Non-pigmented ciliary epithelial cell (primary cell): ENCODE measurements at places on chromosomes 7 and 10.

GRCh38 chr7:104814671-104815400 lies 199.2 kb upstream of the KMT2E start:
- no peak for DNase-seq

GRCh38 chr10:130371666-130372065 lies 235.5 kb downstream of the GLRX3 start:
- no peak for DNase-seq

GRCh38 chr7:111760043-111760442 lies 197.8 kb upstream of the IMMP2L start:
- no peak for DNase-seq

- no peak for DNase-seq
These were observed 158.3 kb upstream of the PRSS1 start for GRCh38 chr7:142590830-142591457.

DNA sequence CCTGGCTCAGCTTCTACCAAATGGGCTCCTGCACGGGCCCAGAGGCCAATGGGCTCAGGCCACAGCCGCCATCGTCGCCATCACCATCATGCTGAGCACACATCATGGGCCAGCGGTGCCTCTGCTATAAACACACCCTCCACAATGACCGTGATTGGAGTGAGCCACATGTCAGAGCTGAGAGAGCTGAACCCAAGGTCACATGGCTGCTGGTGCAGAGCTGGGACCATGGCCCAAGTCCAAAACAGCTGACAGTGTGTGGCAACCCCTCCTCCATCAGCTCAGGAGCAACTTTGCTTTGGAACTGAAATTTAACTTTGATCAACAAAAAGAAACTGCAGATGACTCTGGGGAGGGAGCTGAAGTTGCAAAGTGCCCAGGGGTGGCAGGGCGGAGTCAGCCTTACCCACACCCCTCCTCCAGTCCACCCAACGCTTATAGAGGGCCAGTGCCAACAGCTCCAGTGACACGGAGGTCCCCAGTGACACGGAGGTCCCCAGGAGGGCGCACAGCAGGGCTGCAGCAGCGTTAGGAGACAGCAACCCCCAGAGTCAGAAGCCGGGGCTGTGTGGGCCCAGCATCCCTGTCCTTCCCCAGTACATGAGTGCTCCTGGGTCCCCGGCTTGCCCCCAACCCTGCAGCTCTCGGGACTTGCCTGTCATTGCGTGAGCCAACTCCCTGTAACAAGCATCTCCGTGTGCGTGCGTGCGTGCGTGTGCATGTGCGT lies 249.6 kb downstream of the ELFN1 start:
- DNase-seq, result no peak

DNA sequence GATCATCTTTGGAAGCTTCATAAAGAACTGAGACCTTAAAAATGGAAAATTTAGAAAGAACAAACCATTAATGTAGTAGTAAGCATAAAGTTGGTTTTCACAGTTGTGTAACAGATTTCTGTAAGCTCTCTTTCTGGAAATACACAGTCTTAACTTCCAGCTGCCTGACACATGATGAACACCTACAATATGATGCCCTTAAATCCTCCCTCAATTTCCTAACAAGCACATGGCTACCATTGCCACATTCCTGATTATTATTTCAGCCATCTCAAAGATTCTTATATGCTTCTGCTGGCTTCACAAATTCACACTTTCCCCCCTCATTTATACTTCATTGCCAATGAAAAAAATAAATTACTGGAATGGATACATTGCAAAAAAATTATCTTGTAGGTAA lies 49.4 kb downstream of the PLXDC2 start:
- DNase-seq, result no peak
